Activated CD8-positive, alpha-beta memory T cell treated with anti-CD3 and anti-CD28 coated beads for 4 hours (primary cell): ENCODE measurements at places on chromosomes 3 and 15.

DNA sequence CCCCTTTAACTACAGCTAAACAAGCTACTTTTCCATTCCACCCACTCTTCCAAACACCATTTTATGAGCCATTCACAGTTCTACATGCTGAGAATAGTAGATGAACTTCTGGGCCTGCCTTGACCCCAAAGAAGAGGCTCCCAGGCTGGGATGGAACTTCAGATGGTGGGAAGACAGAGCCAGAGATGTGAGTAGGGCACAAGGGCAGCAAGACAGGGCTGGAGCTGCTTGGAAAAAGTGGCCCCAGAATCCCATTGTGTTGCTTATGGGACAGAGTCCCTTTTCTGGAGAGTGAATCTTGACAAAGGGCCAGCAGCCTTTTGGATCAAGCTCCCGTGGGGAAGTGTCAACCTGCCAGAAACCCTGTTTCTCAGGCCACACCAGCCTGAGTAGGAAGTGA is 516.5 kb upstream of the PPP2R3A start:
- DNase-seq = no peak

- no peak for DNase-seq
These were observed 49.4 kb upstream of the UBE2E1 start for GRCh38 chr3:23756206-23756840.

- no peak for DNase-seq
These were observed 49.6 kb upstream of the BNIP2 start for GRCh38 chr15:59738676-59739075.

DNA sequence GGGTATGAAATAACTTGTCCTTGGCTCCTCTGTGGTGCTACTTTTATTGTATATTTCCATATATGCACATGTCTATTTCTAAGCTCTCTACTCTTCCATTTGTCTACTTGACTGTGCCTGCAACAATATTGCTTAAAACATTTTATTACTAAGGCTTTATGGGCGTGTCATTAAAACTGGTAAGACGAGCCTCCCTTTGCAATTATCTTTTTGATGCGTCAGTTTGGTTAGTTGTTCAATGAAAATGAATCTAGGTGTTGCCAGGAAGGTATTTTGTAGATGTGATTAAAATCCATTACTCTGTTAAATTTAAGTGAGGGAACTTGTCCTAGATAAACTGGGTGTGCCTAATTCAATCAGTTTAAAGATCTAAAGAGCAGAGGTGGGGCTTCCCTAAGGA is 12.9 kb upstream of the TRA2B start:
- DNase-seq = no peak

- DNase-seq = no peak
These were observed 29.7 kb downstream of the MINDY4B start for GRCh38 chr3:150875548-150875947.

GRCh38 chr3:134326760-134327593 is 47.3 kb downstream of the AMOTL2 start:
- no peak for DNase-seq

DNA sequence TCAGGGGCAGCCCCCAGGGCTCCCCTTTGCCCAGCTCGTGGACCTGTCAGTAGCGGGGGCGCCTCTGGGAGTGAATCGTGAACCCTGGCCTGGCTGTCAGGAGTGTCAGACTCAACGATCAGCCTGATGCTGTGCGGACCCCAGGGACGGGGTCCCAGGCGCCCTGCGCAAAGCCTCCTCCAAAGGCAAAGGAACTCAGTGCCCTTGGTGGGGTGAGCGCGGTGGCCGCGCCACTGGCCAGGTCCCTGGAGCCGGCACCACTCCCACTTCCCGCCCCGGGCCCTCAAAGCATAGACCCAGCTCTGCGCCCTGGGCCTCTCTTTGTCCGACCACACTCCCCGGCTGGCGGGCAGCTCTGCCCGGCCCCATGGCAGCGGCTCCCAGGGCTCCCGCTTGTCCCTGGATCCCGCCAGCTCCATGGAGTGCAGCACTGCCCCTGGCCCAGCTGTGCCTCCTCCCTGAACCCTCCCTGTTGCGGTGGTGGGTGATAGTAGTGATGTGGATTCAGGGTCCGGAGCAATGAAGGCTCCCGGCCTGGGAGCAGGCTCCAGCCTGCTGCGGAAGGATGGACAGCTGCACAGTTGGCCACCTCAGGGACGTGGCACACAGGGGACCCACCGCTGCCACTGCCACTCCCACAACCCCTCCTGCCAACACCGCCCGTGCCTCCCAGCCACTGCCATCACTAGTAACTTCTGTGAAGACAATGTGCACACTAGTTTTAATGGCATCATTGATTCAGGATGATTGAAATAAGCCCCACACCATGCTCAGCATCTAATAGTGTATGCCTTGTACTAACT is 263.8 kb downstream of the ZBBX start:
- DNase-seq = no peak

DNA sequence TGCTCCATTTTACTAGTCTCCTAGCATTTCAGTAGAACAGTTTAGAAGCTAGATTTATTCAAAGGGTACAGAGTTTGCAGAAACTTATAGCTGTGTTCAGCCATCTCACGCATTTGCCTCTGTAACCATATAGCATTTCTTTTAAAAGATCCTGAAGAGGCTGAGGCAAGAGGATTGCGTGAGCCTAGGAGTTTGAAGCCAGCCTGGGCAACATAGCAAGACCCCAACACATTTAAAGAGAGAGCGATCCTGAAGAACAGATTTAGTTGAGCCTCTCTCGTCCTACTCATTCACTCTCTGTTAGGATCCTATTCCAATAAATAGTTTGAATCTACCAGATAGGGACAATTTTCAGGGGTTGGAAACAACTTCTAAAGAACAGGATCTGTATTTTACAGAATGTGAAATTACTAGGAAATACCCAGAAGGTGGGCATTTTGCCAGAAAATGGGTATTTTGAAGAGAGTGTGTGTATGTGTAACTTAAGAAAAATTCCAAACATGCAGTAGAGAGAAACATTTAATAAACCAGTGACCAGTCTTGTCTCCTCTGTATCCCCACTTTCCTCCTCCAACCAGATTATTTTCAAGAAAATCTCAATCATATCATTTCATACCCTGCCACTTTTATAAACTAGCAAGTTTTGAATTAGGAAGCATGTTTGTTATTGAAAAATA is 4.5 kb downstream of the EIF3J start:
- no peak for DNase-seq

GRCh38 chr15:75104804-75105557 is 81.6 kb downstream of the PPCDC start:
- DNase-seq = no peak

DNA sequence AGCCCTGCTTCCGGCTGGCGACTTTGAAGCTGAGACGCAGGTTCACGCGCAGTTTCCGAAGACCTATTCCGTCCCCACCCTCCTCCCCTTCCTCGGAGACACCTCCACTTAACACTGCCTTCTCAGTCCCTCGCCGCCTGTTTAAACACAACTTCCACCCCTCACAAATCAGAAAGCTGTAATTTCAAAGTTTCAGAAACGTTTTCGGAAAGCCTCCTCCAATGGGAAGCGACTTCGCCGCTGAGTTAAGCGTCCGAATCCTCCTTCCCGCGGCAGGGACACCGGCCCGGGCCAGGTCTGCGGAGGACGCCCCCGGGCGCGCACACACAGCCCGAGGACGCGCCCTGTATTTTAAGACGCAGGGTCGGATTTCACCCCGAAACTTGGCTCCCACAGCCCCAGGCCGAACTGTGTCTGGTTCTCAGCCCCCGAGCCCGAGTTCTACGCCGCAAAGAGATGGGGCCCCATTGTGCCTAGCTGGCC is 559 bp upstream of the LRRN1 start:
- DNase-seq = peak; percentile 2

DNA sequence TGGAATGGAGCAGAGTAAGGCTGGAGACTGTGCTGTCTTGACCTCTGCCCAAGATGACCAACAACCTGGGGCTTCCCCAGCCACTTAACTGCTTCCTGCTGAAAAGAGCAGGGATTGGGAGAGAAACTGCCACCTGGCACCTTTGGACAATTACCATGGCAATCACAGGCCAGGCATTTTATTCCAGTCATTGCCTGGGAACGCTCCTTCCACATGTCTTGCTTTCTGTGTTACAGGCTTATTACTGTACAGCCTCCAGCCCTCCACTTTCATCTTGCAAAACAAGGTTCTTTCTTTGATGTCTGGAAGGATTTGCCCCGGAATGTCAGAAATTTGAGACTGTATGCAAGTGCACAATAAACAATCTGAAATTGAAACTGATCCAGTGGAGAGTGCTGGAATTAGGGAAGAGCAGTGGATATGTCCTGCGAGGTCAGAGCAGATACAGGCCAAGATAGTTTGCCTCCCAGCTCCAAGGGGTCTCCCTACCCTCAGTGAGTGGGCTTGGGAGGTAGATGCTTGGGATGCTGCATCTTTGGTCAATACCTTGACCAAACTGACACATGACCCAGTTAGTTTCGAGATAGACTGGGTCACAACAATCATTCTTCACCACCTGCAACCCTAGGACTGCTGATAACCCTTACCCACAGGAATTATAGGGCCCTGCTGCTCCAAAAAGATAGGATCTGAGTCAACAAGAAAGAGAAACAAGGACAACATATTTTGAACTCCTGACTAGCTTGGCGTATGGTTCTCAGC is 2.7 kb downstream of the PPP1R14D start:
- DNase-seq = no peak

- no peak for DNase-seq
These were observed 10.3 kb upstream of the CD47 start for GRCh38 chr3:108100906-108101660.

GRCh38 chr3:3005146-3005744 is 104.9 kb downstream of the IL5RA start:
- no peak for DNase-seq

GRCh38 chr15:73908030-73908821 is 18.0 kb upstream of the LOXL1 start:
- DNase-seq = peak; percentile 46

GRCh38 chr3:163422671-163423070 is 1655.6 kb downstream of the SI start:
- DNase-seq = no peak
